Hepatic stellate cell (primary cell): ENCODE measurements at places on chromosomes 6 and 20.

DNA sequence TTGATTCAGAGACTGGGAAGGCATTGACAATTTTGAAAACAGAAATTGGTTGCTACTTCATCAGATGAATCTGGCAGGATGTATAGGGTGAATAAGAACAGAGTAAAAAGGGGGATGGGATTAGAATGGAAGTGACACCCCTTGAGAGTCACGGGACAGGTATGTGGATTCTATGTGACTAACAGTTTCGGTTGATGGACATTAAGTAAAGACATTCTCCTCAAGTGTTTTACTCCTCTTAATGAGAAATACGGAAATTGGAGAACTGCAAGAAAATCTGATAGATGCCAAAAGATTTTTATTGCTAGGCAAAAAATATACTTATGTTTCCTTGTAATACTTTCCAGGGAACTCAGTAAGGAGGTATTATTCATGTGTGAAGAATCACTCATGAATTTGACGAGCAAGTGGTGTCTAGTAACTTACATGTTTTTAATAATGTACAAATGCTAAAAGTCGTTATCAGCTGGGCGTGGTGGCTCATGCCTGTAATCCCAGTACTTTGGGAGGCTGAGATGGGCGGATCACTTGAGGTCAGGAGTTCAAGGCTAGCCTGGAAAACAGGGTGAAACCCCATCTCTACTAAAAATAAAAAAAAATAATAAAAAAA, 135.8 kb downstream of the KIF16B start:
- no peak for DNase-seq

- no peak for DNase-seq
Measured at GRCh38 chr6:159360306-159360705, 191.1 kb downstream of the FNDC1 start.

- no peak for DNase-seq
Measured at GRCh38 chr6:37897818-37898515, 78.4 kb downstream of the ZFAND3 start.

DNA sequence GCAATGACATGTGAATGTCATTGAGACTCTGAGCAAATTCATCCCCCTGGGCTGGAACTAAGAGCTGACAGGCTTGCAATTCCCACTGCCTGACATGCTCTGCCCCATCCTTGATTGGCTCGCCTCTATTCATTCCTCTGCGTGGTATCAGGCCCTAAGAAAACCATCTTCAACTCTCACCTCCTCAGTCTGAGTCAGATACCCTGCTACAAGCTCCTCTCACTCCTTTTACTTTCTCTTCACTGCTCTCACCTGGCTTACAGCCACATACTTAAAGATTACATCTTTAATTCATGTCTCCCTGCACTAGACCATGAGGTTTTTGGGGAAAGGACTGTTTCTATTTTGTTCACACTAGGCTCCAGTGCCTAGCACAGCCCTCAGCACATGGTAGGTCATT, 131.6 kb downstream of the KIF6 start:
- DNase-seq: no peak

- no peak for DNase-seq
Measured at GRCh38 chr20:12211361-12211760, 293.7 kb downstream of the BTBD3 start.

- no peak for DNase-seq
Measured at GRCh38 chr6:123810214-123810613, 6.5 kb downstream of the NKAIN2 start.

GRCh38 chr20:38970302-38970701, 8.2 kb downstream of the DHX35 start:
- DNase-seq: peak; percentile 59

DNA sequence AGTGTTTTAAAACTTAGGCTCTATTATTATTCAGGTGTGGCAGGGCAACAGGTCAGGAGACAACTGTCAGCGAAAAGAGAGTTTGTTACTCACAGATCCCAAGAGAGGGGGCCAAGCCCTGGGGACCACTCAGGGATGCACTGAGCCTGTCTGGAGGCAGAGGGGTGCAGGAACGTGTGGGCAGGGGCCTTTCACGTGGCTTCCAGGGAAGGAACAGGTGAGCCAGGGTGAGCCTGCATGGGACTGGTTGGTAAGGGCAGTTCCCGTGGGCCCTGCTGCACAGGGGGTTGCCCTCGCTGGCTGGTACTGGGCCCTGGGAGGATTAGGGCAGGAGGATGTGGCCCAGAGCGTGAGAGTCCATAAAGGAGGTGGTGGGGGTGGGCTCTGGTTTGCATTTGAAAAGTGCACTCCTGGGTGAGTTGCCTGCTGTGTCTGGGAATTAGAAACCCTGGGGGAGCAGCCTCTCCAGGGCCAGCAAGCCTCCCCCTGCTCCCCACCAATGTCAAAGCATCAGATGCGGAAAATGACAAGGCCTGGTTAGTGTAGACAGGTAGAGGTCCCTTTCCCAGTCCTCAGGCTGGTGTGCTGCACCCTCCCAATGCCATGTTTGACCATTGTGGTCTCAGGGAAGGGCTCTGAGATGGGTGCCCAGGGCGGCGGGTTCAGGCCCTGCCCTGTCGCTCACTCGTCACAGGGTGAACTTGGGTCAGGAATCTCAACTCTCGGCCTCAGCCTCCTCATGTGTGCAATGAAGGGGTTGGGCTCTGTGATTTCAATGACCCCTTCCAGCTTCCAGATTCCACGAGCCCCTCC, 127.4 kb upstream of the RPS6KA2 start:
- no peak for DNase-seq

GRCh38 chr6:35161776-35162607, 20.9 kb upstream of the TCP11 start:
- no peak for DNase-seq

GRCh38 chr20:15411781-15412180, 1074.4 kb upstream of the FLRT3 start:
- DNase-seq: no peak

DNA sequence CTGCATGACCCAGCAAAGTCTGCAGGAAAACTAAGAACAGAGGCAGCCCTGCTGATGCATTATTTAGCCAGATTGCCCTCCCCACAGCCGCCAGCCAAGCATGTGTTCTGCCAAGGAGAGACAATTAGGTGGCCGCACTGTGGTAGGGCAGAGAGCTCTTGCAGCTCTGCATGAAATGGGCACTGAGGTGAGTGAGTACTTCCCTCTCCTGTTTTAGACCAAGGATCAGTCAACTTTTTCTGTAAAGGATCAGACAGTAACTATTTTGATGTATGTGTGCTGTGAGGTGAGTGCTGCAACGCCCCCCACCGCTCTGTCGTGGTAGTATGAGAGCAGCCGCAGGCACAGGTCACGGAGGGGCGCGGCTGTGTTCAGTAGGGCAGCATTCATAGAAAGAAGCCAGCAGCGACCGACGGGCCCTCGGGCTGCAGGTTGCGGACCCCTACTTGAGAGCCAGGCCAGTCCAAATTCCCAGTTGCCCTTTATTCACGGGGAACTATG, 23.8 kb upstream of the FAM50B start:
- no peak for DNase-seq

GRCh38 chr6:160974304-160974771, 17.2 kb upstream of the MAP3K4 start:
- DNase-seq: peak; percentile 27

- no peak for DNase-seq
Measured at GRCh38 chr20:361561-361960, 14.7 kb downstream of the NRSN2 start.
